Amniotic epithelial cell (primary cell): ENCODE measurements at places on chromosomes 11 and 22.
A peak's percentile ranks its signal among the peaks of the same experiment; 100 is the strongest.

GRCh38 chr11:47337229-47337924, 15.1 kb downstream of the MYBPC3 start:
- DNase-seq: no peak

DNA sequence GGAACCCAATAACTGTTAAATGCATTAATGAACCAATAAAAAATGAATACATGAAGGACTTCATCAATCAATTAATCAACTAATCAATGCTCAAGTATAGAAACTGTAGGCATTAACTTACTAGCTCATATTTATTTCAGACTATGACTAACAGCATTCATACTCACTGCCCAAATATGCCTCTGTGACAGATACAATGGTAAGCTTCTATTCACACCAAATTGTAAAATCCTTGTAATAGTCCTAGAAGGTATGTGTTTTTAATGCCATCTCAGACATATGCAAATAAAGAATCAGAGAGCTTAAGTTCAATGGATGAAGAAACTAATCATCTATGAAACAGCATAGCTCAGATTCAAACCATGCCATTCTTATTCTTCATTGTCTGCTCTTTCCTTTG, 1253.6 kb upstream of the TENM4 start:
- DNase-seq: no peak

GRCh38 chr11:93718057-93718563, 23.2 kb downstream of the TAF1D start:
- no peak for DNase-seq

DNA sequence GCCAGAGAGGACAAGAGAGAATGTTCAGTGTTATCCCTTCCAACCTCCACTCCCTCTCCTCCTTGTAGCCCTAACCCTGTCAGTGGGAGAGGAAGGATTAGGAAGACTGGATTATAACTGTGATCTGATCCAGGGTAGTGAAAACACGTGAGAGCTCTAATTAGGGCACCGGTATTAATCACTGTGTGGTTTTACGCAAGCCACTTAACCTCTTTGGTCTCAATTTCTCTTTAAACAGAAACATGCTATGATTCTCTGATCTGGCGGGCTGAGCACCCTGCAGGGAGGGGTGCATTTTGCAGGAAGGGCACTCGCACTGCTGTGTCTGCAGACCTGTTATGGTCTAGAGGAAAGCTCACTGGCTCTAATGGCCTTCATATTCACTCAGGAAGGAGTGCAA, 11.5 kb downstream of the RPL27A start:
- no peak for DNase-seq

DNA sequence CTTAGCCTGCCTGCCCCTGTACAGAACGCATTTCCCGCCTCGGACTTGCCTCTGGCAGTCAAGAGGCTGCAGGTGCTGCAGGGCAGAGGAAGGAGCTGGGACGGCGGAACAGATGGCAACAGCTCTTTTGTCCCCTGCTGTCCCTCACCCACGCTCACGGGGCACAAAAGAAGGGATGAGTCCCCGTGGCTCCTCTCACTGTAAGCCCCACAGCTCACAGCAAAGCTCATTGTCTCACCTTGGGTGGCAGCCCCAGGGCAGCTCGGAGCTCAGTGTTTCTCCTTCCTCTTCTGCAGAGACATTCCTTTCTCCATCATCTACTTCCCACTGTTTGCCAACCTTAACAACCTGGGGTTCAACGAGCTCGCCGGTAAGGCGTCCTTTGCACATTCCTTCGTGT, 24.3 kb downstream of the SLC25A18 start:
- no peak for DNase-seq

- no peak for DNase-seq
These were observed 8.3 kb downstream of the GRK3 start for GRCh38 chr22:25572708-25573171.

DNA sequence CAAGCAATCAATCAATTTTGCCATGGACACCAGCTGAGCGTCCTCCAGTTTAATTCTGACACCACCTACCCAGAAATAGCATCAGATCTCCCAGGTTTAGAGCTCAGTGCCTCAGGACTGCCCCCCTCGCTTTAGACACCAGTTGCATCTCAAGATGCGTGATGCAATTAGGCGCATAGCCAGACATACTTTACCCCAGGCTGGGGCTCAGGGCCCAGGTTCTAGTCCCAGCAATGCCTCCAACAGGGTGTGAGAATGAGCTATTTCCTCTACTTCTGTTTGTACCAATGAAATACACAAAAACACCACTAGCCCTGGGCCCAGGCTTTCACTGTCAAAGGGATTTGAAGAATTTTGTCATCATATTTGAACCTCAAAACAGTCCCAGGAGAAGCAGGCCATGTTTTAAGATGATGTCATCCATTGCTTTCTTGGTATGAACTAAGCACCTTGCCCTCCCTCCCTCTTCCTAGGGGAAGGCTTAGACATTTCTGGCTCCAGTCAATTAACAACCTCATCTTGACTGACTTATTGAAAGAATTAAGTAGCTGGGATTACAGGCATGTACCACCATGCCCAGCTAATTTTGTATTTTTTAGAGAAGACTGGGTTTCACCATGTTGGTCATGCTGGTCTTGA, 61.5 kb upstream of the INCENP start:
- DNase-seq: no peak

- DNase-seq: no peak
These were observed 187.5 kb downstream of the SHANK2 start for GRCh38 chr11:71064702-71065515.

GRCh38 chr22:26367402-26368245, 61.4 kb upstream of the ASPHD2 start:
- DNase-seq: peak; percentile 23

GRCh38 chr11:96187822-96188221, 155.2 kb downstream of the MAML2 start:
- DNase-seq: peak; percentile 90

- no peak for DNase-seq
These were observed 37.2 kb upstream of the NAV2 start for GRCh38 chr11:19675397-19675796.

- no peak for DNase-seq
These were observed 105.7 kb downstream of the SCN3B start for GRCh38 chr11:123548774-123549173.

GRCh38 chr11:2421226-2421994, 20.9 kb downstream of the TSSC4 start:
- DNase-seq: no peak

DNA sequence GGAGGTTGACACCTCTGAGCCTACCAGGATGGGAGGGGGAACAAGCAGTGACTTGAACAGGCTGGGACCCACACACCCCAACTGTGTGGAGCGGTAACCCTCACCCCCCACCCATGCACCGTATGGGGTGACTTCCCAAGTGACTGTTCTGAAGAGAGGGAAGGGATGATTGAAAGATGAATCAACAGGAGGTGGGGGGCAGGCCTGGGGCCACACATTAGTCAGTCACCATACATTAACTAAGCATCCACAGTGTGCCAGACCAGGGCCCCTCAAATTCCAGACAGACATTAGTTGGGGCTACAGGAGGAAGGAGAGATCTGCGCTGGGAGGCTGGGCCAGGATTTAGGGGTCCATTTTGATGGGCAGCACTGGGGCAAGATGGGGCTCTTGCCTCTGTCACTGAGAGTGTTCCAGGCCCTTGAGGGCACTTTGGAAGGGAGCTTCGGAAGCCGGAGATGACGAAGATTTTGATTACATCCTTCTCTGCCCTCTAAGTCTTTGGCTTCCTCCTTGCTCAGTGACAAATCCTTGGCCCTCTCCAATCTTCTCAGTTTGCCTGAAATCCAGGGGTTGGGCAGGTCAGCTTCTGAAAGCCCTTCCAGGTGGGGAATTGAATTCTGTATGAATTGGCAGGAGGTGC, 966 bp downstream of the SMTN start:
- no peak for DNase-seq

DNA sequence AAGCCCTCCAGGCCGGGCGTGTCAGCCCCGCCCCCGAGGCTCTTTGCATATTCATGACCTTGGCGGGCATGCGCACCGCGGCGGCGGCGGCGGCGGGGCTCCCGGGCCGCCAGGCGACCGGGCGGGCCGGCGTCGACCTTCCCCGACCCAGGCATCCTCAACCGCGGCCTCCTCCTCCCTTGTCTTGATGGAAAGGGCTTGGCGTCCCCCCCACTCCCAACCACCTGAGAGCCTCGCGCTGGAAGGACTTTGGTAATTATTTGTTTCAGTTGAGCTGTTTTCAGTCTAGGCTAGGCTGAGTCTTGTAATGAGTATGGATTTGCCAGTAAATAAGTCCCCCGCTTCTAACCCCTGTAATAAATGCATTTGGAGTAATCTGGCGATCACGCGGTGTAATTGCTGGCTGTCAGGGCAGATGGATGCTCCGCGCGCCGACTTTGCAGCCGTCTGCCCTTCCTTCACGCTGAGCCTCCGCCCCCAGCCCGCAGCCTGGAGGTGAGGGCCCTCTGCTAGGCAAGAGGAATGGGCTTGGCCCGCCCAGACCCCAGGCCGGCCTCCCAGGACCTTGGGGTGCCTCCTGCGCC, 25.2 kb downstream of the FLRT1 start:
- no peak for DNase-seq

GRCh38 chr11:122775675-122776271, 62.5 kb upstream of the CRTAM start:
- DNase-seq: no peak

GRCh38 chr22:33000342-33001280, 57.6 kb downstream of the SYN3 start:
- DNase-seq: peak; percentile 6

GRCh38 chr11:18934195-18934814, 4.9 kb downstream of the MRGPRX1 start:
- no peak for DNase-seq

- no peak for DNase-seq
These were observed 335.7 kb downstream of the TBC1D22A start for GRCh38 chr22:47098121-47098520.

- DNase-seq: no peak
These were observed 62.5 kb upstream of the RRM1 start for GRCh38 chr11:4032097-4032496.

DNA sequence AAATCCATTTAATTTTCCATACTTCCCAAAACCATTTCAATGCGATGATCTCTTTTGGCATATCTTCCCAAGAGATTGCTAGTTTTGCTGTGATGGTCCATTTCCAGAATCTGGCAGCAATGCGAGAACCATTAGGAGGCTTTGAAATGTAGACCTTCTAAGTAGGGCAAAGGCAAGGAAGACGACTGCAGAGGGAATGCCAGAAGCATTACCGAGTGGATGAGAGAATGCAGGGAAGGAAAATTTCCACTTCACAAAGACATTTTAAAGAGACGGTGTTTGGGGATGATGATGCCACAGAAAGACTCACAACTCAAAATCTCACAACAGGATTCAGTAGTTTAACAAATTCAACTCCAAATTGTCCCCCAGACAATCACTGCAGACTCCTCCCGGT, 471 bp upstream of the CEP126 start:
- DNase-seq: peak; percentile 35

- peak; percentile 68 for DNase-seq
These were observed at the start of gene TRIM34 for GRCh38 chr11:5624489-5625279. TRIM34 (plus strand) TSS chr11:5625001; CDS start chr11:5632332, 7,331 bp downstream.

GRCh38 chr11:102139081-102139498, 28.8 kb downstream of the YAP1 start:
- peak; percentile 81 for DNase-seq

DNA sequence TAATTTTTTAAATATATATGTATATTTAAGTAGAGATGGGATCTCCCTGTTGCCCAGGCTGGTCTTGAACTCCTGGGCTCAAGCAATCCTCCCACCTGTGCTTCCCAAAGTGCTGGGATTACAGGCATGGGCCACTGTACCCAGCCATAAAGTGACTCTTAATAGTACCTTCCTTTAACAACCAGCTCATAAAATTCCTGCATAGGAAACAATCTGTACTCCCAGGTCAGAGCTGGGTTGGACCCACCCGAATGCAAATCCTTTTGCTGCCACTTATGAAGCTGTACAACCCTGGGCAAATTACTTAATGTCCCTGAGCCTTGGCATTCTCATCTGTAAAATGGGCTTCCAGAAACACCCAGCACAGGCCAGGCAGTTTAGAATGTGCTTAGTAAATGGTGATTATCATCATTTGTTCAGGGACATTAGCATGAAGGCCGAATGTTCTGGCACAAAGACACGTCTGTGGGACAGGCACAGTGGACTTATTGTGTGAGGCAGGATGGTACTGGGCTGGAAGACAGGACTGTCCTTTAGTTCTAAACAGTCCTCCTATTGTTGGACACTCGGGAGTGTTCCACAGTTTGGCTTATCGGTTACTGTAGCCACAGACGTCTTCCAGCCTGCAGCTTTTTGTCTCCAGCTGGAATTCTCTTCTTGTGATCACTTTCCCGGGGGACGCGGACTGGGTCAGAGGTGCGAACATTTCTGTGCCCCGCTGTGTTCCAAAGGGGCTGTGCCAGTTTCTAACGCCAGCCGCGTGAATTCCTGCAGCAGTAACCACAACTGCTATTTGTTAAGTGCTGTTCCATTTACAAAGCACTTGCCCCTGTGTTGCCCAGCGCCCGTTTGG, 6.0 kb downstream of the PDXP start:
- DNase-seq: no peak

DNA sequence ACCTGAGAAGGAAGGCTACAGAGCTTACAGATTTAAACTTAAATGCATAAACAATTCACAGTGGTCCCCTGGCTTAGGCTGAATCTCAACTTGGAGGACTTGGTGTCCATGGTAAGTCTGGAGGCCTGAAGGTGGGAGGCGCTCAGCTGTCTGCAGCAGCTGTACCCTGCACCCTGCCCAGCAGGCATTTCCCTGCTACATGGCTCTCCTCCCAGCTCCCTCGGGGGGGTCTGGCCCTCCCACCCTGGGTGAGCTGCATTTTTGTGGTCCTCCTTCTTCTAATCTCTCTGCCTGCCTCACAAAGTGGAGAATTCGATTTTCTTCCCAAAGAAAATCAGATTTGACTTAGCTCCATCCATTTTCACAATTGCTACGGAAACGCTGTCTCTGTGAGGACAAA, 273.2 kb downstream of the KIRREL3 start:
- no peak for DNase-seq

- no peak for DNase-seq
These were observed 19.5 kb downstream of the KIAA0930 start for GRCh38 chr22:45221201-45221600.

GRCh38 chr11:119320240-119320775, 3.4 kb upstream of the MCAM start:
- no peak for DNase-seq
